Posterior vena cava (tissue), 2 donors: ENCODE measurements at places on chromosomes 4 and X. TPM values are rescaled to one million over a fixed set of nuclear protein-coding genes. Genes with fewer than 3 reads are reported as not detected.
A peak's percentile ranks its signal among the peaks of the same experiment; 100 is the strongest.

DNA sequence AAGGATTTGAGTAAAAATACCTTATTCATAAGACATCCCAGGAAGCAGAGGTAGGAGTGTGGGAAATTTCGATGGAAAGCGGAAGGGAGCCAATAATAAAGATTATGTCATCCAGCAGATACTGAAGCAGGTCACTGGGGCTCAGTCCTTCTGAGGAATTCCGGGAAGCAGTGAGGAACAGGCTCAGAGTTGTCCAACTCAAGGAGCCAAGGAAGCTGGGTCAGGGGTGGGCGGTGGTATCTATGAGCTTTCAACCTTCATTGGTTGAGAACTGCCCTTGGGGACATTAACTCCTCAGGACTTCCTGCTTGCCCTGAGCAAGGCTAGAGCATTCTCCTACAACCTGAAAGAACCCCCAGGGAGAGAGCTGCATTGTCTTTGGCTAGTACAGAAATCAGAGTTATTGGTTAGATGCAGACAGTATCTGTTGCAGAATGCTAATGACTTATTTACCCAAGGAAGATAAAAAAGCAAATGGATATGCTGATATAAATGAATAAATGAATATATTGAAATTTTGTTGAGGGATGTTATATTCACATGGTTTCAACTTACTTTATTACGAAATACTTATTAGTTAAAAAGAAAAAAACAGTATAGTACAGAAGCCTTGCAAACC is 68.2 kb downstream of the DMP1 start:
- no peak for DNase-seq

- DNase-seq = no peak
These were observed 323.5 kb upstream of the CASK start for GRCh38 chrX:42246814-42247213.

- no peak for DNase-seq
These were observed 11.6 kb downstream of the SYTL4 start for GRCh38 chrX:100720301-100720700.

- DNase-seq = no peak
These were observed 25.4 kb downstream of the ARFIP1 start for GRCh38 chr4:152805071-152805650.

GRCh38 chr4:37481547-37482122 is 204.5 kb downstream of the RELL1 start:
- no peak for DNase-seq

GRCh38 chr4:47222276-47222675 is 190.9 kb downstream of the GABRB1 start:
- DNase-seq = no peak

- peak; percentile 83 for DNase-seq
These were observed at the start of gene FGF5 for GRCh38 chr4:80266253-80266901. FGF5 (plus strand) TSS chr4:80266664; CDS start chr4:80266825, 161 bp downstream.

- peak; percentile 88 for DNase-seq
These were observed 146.0 kb upstream of the CPEB2 start for GRCh38 chr4:14856062-14856933.

DNA sequence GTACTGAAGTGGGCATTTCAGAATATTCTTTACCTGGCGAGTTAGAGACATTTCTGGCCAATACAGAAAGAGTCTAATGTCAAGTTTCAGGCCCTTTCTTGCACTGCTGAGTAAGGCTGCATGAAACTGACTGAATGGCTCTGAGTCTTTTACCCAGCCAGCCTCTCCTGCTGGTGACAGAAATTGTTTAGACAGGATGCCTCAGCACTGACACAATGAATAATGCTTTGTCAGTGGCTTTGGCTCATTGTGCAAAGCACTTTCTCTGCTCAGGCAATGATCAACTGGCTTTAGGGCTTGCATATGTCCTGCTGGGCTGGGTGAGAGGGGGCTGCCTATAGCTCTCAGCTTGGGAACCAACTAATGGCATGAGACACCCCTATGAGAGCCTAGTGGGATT is 45.5 kb downstream of the CLNK start:
- DNase-seq = no peak

- no peak for DNase-seq
These were observed 40.8 kb downstream of the RAPGEF2 start for GRCh38 chr4:159143687-159144086.

GRCh38 chr4:182206916-182207315 is 36.3 kb upstream of the TENM3 start:
- DNase-seq = no peak

DNA sequence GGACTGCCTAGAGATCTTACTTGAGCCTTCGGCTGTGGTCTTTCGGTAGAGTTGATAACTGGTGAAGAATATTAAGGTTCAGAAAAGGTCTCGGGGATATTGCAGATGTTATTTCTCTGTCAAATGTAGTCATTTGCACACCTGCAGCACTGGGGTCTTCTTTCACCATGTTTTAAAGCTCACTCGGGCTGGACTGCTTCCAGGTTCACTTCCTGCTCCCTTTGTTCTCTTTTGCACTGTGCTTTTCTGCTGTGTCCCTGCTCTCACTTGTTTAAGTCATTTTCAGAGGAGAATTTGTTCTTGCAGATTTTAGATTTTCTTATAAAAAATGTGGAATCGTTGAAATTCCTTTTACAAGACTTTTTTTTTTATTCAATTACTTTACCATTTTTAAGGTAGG is 68.5 kb downstream of the BMPR1B start:
- DNase-seq = no peak

The AGTR2 gene
- total RNA-seq = 0.19 TPM

The FREM3 gene
- total RNA-seq = not detected

The SMARCA1 gene
- 29.5 TPM for total RNA-seq
